ENCODE measurements at places on chromosomes 16 and 17.

DNA sequence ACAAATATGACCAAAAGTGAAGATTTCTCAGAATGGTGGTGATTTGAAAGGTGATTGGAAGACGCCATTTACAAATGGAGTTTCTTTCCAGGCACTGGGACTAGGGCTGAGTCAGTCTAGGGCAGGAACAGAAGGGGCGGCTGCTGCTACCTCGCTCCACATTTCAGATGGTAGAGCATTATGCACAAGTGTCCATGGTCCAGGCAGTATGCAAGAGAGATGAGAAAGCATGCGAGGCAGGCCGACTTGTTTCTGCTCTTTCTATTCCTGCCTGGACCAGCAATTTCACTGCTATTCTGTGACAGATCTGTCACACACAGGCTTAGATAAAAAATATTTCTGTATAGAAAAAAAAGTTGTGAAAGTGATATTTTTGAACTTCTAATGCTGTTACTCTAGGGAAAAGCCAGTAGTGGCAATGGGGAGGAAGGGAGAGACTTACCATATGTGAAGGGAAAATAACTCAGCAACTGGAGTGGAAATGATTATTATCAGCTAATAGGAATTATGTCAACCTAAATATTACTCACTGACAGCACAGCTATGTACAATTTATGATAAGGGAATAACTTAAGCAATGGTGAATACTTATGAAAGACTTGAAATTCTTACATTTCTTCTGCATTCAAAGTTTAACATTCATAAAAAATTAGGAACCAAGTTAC is 134.7 kb upstream of the NETO2 start:
- no peak for DNase-seq

GRCh38 chr16:85395207-85395912 is 217.8 kb upstream of the GSE1 start:
- peak; percentile 86 for DNase-seq

DNA sequence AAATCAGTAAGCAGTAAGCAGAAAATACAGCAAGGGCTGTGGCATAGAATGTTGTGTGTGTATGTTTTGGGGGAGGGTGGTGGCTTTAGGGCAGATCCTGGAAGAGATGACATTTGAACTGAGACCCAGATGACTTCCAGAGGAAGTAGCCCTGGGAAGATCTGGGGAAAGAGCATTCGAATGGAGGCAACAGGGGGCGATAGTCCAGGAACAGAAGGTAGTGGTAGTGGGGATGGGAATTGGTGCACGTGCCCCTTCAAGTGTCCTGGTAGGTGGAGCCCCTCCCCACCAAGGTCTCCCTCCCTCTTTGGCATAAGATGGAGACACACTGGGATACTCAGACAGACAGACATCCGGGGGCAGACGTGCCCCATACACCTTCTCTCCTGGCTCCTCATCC is 14.1 kb downstream of the ARHGEF15 start:
- no peak for DNase-seq

GRCh38 chr16:52383640-52384292 is 163.2 kb downstream of the TOX3 start:
- peak; percentile 96 for DNase-seq

DNA sequence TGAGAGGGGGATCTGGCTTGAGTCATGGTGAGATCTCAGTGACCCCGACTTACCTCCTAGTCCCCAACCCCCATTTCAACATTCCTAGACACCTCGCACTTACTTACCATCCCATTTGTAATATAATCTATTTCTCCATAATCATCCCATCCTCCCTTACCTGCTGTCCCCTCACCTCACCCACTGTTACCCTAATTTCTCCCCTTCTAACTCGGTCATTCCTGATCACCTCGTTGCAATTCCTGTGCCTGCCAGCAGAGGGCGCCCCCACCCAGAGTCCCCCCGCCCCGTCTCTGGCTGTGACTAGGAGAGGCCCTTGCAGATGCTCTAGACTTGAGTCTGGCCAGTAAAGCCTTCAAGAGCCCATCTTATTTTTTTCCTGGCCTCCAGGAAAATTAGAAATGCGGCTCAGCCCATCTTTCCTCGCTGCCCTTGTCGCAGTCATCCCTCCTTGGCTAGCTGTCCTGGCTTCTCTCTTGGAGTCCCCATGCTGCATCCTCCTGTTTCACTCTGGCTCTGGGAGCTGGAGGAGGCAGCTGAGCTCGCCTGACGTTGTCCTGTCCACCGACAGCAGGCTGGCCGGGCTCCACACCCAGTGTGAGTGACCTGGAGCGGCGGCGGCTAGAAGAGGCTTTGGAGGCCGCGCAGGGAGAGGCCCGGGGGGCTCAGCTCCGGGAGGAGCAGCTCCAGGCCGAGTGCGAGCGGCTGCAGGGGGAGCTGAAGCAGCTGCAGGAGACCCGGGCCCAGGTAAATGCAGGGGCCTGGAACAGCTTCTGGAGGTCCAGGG is 5.0 kb downstream of the TBKBP1 start:
- DNase-seq: peak; percentile 26

DNA sequence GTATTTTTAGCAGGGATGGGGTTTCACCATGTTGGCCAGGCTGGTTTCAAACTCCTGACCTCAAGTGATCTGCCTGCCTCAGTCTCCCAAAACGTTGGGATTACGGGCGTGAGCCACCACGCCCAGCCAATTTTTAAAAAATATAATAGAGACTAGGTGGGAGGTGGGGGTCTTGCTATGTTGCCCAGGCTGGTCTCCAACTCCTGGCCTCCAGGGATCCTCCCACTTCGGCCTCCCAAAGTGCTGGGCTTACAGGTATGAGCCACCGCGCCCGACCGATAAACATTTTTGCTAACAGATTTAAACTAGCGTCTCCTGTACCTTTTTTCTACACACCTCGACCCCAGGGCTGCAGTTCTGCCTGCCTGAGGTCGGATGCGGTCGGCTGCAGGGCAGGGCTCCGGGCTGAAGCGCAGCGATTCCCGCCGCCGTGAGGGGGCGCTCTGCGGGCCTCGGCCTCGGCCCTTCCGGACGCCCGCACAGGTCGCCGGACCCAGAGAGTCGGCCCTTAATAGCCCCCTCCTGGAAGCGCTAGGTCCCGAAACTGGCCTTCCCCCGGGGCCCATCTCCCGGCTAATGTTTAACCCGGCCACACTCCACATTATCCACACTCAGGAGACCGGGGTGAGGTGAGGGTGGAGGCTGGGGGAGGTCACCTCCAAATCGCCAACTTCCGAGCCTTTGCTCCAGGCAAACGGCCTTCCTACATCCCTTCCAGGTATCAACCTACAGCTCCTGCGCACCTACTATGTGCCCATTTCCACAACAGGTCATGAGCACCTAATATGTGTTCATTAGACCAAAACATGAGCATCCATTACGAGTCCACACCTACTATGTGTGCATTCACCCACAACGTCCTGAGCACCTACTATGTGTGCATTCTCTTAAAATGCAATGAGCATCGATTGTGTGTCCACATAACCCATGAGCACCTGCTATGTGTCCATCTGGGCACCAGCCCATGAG is 2.0 kb upstream of the GLIS2 start:
- DNase-seq: no peak

GRCh38 chr16:85556456-85557082 is 56.6 kb upstream of the GSE1 start:
- peak; percentile 54 for DNase-seq

DNA sequence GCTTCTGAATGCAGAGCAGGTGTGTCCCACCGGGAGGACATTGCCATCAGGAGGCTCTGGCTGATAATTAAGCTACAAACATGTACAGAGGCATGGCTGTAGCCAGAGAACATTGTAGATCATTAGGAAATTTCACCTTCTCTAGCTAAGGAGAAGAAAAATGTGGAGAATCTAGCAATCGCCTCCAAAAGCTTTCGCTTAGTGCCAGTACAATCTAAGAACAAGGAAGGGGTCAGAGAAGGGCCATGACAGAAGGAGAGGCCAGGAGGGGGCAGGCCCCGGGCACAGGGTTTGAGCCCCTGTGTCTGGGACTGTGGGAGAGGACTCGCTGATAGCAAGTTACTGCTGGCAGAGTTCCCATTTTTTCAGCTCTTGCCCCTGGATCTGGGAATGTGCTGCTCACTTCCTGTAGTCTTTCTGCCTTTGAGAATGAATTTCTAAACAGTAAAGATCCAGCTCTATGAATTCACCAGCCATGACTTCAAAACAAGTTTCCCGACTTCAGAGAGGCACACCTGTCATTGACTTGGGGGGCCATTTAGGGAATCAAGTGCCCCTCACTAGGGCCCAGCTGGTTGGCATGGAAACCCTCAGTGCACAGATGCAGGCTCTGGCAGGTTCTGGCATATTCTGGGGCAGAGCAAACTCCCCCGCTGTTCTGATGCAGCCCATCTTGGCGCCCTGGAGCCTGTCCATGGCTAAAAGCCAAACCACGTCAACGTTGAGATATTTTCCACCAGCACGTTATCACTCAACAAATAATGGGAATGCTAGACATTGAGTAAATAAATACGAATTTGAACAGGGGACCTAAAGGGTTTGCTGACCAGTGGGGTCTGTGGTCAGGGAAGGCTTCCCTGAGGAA is 59.5 kb upstream of the CACNG4 start:
- DNase-seq: peak; percentile 94

- DNase-seq: no peak
Measured at GRCh38 chr17:28379814-28380801, 8.6 kb downstream of the SARM1 start.

DNA sequence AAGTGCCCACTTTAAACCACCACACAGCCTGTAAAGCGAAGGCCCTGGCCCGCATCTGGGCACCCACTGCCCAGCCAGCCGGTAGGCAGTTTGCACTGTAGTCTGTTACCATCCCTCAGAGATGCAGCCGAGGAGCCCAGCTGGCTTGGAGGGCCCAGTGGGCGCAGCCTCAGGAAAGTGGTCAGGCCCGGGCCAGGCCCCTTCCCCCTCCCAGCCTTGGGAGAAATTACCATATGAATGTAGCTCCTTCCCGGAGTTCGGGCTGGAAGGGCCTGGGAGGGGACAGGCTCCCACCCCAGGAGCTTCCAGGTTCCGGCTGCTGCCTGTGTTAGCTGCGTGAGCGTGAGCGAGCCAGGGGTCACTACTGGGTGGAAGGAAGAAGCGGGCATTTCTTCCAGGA is 325.4 kb downstream of the SEC14L1 start:
- DNase-seq: no peak

DNA sequence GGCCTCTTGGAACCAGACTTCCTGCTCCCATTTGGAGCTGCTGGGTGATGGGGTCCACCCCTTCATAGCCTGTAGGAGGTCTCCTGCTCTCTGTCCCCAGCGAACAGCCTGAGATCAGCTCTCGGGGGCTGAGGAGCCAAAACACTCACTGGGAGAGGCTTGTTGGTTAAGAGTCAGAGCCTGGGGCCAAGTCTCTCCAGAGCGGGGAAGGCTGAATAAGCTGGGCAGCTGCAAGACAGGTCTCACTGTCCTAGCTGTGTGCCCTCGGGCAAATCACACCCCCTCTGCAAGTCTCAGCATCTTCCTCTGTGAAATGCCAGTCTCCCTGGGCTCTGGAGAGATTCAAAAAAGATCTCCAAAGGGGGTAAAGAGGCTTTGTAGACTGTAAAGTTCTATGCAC is 174.6 kb downstream of the WSCD1 start:
- no peak for DNase-seq

GRCh38 chr16:58471209-58471975 is 28.6 kb upstream of the NDRG4 start:
- no peak for DNase-seq

DNA sequence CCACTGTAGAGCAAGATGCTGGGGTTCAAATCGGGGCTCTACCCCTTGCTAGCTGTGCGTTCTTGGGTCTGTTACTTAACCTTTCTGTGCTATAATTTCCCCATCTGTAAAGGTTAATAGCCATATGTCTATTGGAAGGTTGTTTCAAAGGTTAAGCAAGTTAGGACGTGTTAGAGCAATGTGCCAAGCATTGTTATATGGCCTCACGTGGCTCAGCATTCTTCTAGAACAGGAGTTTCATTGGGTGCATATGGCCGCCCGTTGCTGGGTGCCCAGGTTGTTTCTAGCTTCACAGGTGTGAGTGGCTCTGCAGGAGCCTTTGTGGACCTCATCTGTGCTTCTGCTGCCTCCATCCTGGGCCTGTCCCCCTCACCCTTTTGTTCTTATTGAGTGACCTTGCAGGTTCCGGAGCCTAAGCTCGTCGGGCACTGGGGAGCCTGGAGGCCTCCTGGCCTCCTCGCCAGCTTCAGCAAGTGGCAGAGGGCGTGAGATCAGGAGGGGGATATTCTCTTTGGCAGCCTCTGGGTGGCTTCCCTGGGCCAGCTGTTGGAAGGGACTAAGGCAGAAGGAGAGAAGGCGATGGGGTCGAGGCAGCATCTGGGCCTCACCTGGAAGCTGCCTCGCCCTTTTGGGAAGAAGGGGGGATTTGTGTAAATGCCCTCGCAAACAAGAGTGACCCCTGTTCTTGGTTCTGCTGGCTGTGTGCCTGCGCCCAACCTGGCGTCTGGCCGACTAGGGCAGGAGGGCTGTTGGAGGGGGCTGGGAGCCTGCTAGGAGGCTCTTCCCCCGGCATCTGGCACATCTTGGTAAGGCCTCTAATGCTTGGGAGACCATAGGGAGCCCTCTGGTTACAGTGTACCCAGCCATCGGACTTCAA is 80.2 kb upstream of the CIBAR2 start:
- no peak for DNase-seq

DNA sequence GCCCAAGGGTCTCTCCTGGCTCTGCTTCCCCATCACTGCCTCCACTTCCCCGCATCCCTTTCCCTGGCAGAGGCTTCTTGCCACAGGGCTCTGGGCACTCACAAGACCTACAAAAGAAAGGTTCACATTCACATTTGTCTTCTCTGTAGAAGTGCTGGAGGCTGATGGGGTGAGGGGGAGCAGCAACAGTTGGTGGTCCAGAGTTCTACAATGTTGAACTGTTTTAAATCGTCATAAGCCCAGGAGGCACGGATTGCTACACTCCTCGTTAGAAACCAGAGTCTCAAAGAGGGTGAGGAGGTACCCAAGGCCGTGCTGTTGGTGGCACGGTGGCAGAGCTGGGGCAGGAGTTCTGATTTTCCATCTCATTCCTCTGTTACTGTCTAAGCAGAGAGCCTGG is 5.8 kb upstream of the RAI1 start:
- no peak for DNase-seq

DNA sequence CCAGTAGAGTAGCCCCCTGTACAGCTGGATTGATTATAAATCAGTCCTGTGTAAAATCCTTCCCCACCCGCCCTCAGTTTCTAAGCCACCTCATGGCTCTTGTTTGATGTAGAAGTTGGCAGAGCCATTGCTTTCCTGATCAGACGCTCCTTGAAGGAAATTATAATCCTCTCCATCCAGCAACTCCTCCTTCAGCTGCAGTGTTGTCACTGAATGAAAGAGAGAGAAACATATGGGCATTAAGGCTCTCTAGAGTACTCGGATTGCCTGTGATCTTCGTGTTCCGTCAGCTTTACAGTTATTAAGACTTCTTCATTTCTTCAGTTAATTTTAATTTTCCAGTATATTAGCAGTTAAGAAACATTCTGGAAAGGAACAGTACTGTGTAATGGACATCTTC is 14.3 kb downstream of the NME2 start:
- no peak for DNase-seq

GRCh38 chr16:79543219-79543618 is 57.3 kb downstream of the MAF start:
- DNase-seq: no peak

- no peak for DNase-seq
Measured at GRCh38 chr17:3802461-3803307, 1.7 kb upstream of the ITGAE start.

- no peak for DNase-seq
Measured at GRCh38 chr16:90035902-90036301, 16.6 kb upstream of the DBNDD1 start.

GRCh38 chr17:50596191-50597037 is 35.9 kb downstream of the CACNA1G start:
- no peak for DNase-seq

- DNase-seq: no peak
Measured at GRCh38 chr16:13845232-13845631, 74.7 kb upstream of the ERCC4 start.
